Heart left ventricle (tissue), 16 donors: ENCODE measurements at places on chromosomes 2 and 18.

DNA sequence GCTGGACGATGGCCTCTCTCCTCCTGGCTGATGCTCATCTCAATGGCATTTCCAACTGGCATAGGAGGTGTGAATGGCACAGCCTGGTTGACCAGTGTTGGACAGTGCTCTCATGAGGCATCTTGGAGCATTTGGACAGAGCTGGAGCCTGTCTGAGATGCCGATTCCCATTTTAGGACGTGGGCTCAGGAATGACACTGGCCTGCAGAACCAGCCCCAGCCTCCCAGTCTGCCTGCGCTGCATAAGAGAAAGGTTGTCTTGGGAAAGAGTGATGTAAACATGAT is 118.2 kb upstream of the COPS8 start:
- no peak overlapping the region for H3K27ac ChIP-seq
- no peak overlapping the region for H3K4me3 ChIP-seq

DNA sequence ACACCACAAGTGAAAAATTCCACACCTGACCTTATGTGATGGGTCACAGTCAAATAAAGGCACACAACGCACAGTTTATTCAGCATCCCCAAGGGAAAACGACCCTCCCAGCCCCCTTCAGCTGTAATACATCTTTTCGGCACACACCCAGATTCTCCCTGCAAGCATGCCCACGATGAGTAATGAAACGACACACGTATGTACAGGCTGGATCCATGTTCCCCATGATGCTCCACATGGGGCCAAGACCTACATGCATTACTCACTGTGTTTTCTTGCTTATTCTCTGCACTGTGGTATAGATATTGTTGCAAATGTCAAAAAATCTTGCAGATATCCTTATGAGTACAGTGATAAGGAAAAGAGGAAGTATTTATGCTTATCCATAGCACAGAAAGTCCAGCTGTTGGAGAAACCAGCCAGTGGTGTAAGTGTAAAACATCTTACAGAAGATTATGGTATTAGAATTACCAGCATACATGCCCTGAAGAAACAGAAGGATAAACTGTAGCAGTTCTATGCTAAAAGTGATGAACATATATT is 32.5 kb upstream of the SGPP2 start:
- H3K27me3 ChIP-seq, result no peaks in the 10 kb centered on the region
- H3K4me3 ChIP-seq, result no peak overlapping the region
- no peak overlapping the region for H3K27ac ChIP-seq
- H3K36me3 ChIP-seq, result no peaks in the 10 kb centered on the region

DNA sequence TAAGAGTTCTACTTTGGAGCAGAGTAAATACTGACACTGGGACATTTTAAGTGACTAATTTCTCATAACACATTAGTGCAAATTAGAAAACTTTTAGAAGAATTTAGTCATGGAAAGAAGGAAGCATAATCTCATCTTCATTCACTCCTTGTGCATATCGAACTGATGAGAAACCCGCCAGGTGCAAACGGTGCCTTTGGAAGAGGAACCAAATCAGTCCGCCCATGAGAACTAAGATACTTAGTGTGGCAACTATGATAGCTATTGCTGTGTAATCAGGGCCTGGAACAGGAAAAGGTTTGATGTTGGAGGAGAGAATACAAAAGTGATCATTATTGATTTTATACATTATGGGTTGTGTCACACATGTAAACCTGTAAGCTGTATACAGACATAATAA is 6.9 kb upstream of the CD302 start:
- no peak for DNase-seq
- no peaks in the 10 kb centered on the region for H3K4me1 ChIP-seq
- no peak overlapping the region for H3K4me3 ChIP-seq

DNA sequence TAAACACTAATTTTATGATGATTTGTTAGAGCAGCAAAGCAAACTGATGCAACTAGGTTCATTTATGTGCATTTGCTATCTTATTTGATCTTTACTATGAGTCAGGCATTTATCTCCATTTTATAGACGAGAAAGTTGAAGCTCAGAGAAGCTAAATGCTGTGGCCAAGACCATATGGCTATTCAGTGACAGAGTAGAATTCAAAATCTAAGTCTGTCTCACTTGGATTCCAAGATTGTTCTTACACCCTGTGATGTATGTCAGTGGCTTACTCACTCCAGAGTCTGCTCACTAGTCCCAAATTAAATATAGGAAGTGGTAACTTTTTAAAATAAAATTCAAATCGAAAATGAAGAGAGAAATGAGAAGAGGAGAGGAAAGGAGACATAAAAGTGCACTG is 114.0 kb upstream of the DDX18 start:
- no peak for DNase-seq
- H3K27ac ChIP-seq, result no peak overlapping the region
- H3K36me3 ChIP-seq, result no peaks in the 10 kb centered on the region
- no peak overlapping the region for H3K4me3 ChIP-seq
